Sigmoid colon (tissue), 7 donors: ENCODE measurements at places on chromosomes 1 and 21. TPM values are rescaled to one million over a fixed set of nuclear protein-coding genes. Genes with fewer than 3 reads are reported as not detected.
A peak's percentile ranks its signal among the peaks of the same experiment; 100 is the strongest.

Gene TFF2
- not detected for total RNA-seq

Gene FOXO6
- 0.49 TPM for total RNA-seq

DNA sequence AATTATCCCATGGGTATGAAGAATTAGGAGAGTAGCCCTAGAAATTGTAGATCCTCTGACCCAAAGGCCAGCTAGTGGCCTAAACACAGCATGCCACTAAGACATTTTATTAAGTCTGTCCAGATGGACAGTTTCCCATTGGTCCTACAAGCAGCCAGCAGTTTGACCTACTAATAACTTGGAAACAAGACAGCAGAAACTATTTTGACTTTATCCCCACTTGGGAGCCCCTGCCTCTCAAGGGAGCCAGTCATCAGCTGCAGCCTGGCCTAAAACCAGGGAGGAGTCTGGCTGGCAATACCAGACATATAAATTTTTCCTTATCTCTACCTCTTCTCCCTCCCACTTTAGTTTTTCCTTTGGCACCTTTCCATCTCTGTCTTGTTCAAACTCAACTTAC lies 222.6 kb upstream of the KCTD3 start:
- H3K4me1 ChIP-seq, result no peaks in the 10 kb centered on the region
- no peak overlapping the region for H3K27ac ChIP-seq
- no peak overlapping the region for H3K4me3 ChIP-seq
- DNase-seq, result no peak

DNA sequence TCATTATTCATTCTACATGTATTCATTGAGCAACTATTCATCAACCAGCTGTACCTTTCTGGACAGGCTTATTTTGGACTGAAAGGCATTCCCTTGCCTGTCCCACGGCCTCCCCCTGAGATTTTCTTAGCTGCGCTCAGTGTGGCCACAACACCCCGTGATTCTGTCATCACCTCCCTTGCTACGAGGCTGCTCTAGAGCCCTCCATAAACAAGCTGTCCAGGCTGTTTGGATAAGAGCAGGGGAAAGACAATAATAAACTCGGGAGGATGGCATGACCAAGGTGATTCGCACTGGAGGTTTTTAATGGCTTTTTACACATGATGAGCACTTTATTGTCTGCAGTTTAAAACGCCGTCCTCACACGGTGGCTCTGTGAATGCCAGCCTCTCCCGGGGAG lies 139.7 kb downstream of the ROR1 start:
- no peaks in the 10 kb centered on the region for H3K27me3 ChIP-seq
- H3K36me3 ChIP-seq, result no peaks in the 10 kb centered on the region
- no peak overlapping the region for H3K27ac ChIP-seq
- no peak for DNase-seq
- H3K4me1 ChIP-seq, result peaks cover 57% of the 10 kb centered on the region

DNA sequence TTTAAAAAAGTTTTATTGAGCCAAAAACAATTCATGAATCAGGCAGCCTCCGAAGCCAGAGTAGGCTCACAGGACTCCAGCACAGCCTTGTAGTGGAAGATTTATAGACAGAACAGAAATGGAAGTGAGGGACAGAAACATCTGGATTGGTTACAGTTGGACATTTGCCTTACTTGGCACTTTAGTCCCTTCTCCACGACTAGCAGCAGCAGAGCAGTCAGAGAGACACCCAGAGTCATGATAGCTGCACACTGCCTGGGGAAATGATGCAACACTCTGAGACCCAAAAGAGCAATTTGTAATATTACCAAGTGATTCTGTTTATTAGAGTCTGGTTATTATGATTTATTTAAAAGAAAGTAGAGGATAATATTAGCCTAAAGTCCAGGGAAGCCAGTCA lies 72.2 kb upstream of the KRTAP11-1 start:
- H3K27me3 ChIP-seq, result no peaks in the 10 kb centered on the region
- no peak for DNase-seq
- no peak overlapping the region for H3K27ac ChIP-seq
- H3K4me1 ChIP-seq, result no peaks in the 10 kb centered on the region
- no peak overlapping the region for H3K4me3 ChIP-seq

GRCh38 chr1:225713281-225713680 lies 60.4 kb upstream of the ENAH start:
- H3K4me3 ChIP-seq, result no peak overlapping the region
- H3K4me1 ChIP-seq, result no peaks in the 10 kb centered on the region
- DNase-seq, result no peak
- no peak overlapping the region for H3K27ac ChIP-seq
- no peaks in the 10 kb centered on the region for H3K36me3 ChIP-seq

- no peaks in the 10 kb centered on the region for H3K27me3 ChIP-seq
- peak overlapping the region; percentile 94 for H3K27ac ChIP-seq
- H3K4me1 ChIP-seq, result peaks cover 48% of the 10 kb centered on the region
- no peak overlapping the region for H3K4me3 ChIP-seq
- no peak for DNase-seq
These were observed 6.4 kb downstream of the TSPAN2 start for GRCh38 chr1:115082949-115083348.

DNA sequence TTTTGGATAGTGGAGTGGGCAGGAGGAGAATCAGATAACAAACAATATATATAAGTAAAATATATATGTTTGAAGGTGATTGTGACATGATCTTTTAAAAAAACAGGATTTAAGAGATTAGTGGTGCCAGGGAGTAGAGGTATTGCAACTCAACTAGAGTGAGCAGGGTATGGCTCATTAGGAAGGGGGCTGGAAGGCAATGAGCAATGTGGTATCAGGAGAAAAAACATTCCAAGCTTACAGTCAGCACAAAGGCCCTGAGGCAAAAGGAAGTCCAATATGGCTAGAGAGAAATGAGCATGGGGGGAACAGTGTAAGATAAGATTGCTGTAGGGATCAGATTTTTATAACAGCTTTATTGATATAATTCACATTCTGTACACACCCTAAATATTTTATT lies 5.3 kb upstream of the GADD45A start:
- H3K36me3 ChIP-seq, result no peaks in the 10 kb centered on the region
- no peak overlapping the region for H3K27ac ChIP-seq
- no peak for DNase-seq

Gene ACTN2
- total RNA-seq, result 0.66 TPM

DNA sequence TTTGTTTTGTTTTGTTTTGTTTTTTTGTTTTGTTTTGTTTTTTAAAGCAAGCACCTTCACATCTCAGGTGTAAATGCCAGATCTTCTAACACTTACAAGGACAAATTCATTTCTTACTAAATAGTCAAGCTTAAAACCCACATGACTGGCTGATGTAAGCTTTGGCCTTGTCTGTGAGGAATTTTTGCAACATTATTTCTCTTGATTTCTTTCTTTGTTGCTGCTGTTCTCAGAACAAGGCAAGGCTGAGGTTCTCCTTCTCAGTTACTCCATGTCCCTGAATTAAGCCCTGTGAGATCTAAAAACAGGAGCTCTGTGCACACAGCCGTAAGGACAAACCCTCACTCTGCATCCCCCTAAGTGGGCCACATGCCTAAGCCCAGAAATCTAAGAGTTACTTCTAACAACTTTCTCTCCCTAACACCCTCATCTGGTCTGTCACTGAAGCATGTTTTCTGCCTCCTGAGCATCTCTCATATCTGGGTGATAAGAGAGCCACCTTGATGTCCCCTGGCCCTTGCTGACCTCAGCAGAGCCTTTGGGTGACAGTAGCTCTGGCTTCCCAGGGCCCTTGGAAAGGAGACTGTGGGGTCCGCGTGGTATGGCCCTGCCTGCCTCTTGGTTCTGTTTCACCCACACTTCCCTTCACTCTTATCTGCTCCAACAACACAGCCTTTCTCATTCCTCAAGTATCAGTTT lies 81.2 kb upstream of the HOOK1 start:
- no peak overlapping the region for H3K4me3 ChIP-seq
- H3K4me1 ChIP-seq, result peaks cover 37% of the 10 kb centered on the region
- no peaks in the 10 kb centered on the region for H3K36me3 ChIP-seq
- no peak for DNase-seq

Gene ATAD3C
- 0.55 TPM for total RNA-seq

DNA sequence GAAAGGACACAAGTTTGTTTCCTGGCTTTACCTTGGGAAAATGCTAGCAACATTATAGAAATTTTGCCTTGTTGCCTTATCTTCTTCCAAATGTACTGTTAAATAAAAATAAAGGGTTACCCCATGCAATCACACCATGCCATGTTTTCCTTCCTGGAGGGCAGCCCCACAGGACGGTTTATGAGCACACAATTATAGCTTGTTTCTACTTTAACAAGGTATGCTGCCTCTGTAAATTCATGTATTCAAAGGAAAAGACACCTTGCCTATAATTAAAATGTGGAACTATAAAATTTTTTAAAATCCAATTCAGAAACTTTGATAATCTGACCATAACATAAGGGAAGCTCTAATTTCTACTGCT lies 63.4 kb downstream of the CAPN2 start:
- no peak overlapping the region for H3K27ac ChIP-seq
- peaks cover 20% of the 10 kb centered on the region for H3K4me1 ChIP-seq
- H3K27me3 ChIP-seq, result no peaks in the 10 kb centered on the region
- no peak overlapping the region for H3K4me3 ChIP-seq
- H3K36me3 ChIP-seq, result no peaks in the 10 kb centered on the region

- no peak overlapping the region for H3K27ac ChIP-seq
- no peak overlapping the region for H3K4me3 ChIP-seq
- H3K4me1 ChIP-seq, result no peaks in the 10 kb centered on the region
- H3K36me3 ChIP-seq, result no peaks in the 10 kb centered on the region
- no peak for DNase-seq
These were observed 1043.2 kb downstream of the BRINP3 start for GRCh38 chr1:189434461-189434860.

Gene PUM1
- 68.6 TPM for total RNA-seq

- H3K4me3 ChIP-seq, result no peak overlapping the region
- peaks cover 28% of the 10 kb centered on the region for H3K4me1 ChIP-seq
- no peaks in the 10 kb centered on the region for H3K27me3 ChIP-seq
These were observed 15.1 kb downstream of the POU3F1 start for GRCh38 chr1:38031513-38031866.

DNA sequence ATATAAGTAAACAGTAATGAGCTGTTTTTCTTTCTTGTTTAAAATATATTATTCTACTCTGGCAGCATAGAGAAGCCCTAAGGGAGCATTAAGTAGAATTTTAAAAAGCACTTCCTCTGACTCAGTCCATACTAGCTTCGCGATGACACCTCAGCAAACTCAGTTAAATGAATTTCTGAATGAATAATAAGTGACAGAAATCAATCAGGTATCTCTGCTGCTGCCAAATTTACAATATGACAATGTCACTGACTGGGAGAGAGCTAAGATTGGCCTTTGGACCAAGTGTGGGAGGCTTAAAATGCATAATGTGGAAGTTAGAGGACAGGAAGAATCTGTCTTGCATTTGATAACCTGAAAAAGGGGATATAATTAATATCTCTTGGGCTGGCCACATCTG lies 296.1 kb downstream of the HHIPL2 start:
- H3K36me3 ChIP-seq, result no peaks in the 10 kb centered on the region
- no peaks in the 10 kb centered on the region for H3K4me1 ChIP-seq

GRCh38 chr1:72557446-72558049 lies 275.2 kb upstream of the NEGR1 start:
- H3K4me1 ChIP-seq, result no peaks in the 10 kb centered on the region
- no peaks in the 10 kb centered on the region for H3K36me3 ChIP-seq
- no peaks in the 10 kb centered on the region for H3K27me3 ChIP-seq
- H3K27ac ChIP-seq, result no peak overlapping the region
- no peak overlapping the region for H3K4me3 ChIP-seq

GRCh38 chr1:30126848-30127247 lies 596.5 kb downstream of the MATN1 start:
- no peak overlapping the region for H3K4me3 ChIP-seq
- H3K27ac ChIP-seq, result no peak overlapping the region
- no peaks in the 10 kb centered on the region for H3K4me1 ChIP-seq
- no peaks in the 10 kb centered on the region for H3K27me3 ChIP-seq
- H3K36me3 ChIP-seq, result no peaks in the 10 kb centered on the region

Gene MPL
- not detected for total RNA-seq
